ENCODE measurements at places on chromosomes 7 and 10.

GRCh38 chr10:89458784-89459183 is 44.4 kb downstream of the IFIT5 start:
- DNase-seq = no peak

DNA sequence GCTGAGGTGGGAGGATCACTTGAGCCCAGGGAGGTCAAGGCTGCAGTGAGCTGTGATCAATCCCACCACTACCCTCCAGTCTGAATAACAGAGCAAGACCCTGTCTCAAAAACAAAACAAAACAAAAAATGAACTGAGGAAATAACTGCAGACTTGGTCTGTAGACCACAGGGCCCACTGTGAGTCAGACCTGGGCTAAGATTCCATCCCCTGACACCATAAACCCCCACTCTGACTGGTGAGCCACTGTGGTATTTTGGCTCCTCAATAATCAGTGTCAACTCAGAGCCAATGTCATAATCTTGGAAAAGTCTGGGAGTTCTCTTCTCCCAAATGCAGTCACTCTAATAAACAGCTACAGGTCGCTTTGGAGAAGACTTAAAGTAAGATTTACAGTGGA is 24.0 kb upstream of the ERCC6 start:
- no peak for DNase-seq

GRCh38 chr7:24821045-24821753 is 63.9 kb upstream of the GSDME start:
- DNase-seq = peak; percentile 37

- DNase-seq = peak; percentile 38
These were observed 217.8 kb upstream of the MKLN1 start for GRCh38 chr7:131109759-131110296.

- DNase-seq = no peak
These were observed 107.3 kb downstream of the SMURF1 start for GRCh38 chr7:99036546-99037111.

Measured in effector CD8-positive, alpha-beta T cell (primary cell).